ENCODE measurements at places on chromosomes 16 and 17. TPM values are rescaled to one million over a fixed set of nuclear protein-coding genes. Genes with fewer than 3 reads are reported as not detected.

NOD2 gene
- not detected for polyA plus RNA-seq

ZP2 gene
- polyA plus RNA-seq: not detected

LDHD gene
- 0.60 TPM for polyA plus RNA-seq

UTS2R gene
- polyA plus RNA-seq: not detected

AIPL1 gene
- not detected for polyA plus RNA-seq

PSMC5 gene
- 149 TPM for polyA plus RNA-seq

SBK1 gene
- not detected for polyA plus RNA-seq

CORO6 gene
- 8.0 TPM for polyA plus RNA-seq

ANKRD40CL gene
- polyA plus RNA-seq: not detected

TBC1D3H gene
- polyA plus RNA-seq: not detected

C17orf50 gene
- not detected for polyA plus RNA-seq

TPSG1 gene
- not detected for polyA plus RNA-seq

PRKCB gene
- polyA plus RNA-seq: not detected

GUCY2D gene
- 0.01 TPM for polyA plus RNA-seq

KRTAP9-4 gene
- polyA plus RNA-seq: not detected

SPATA32 gene
- not detected for polyA plus RNA-seq

HOXB4 gene
- polyA plus RNA-seq: not detected

TPSAB1 gene
- not detected for polyA plus RNA-seq

USP32 gene
- 38.4 TPM for polyA plus RNA-seq

TOP2A gene
- 31.8 TPM for polyA plus RNA-seq

QRICH2 gene
- 3.4 TPM for polyA plus RNA-seq

TMEM219 gene
- polyA plus RNA-seq: 146 TPM

NUDT16L1 gene
- 17.4 TPM for polyA plus RNA-seq

ZNF629 gene
- polyA plus RNA-seq: 4.6 TPM

C17orf67 gene
- 0.50 TPM for polyA plus RNA-seq

NOXO1 gene
- not detected for polyA plus RNA-seq

RASL10B gene
- 3.2 TPM for polyA plus RNA-seq

SEZ6L2 gene
- polyA plus RNA-seq: 19.3 TPM

KCNJ18 gene
- polyA plus RNA-seq: not detected

OR2C1 gene
- 0.17 TPM for polyA plus RNA-seq

MAP1LC3B gene
- 50.7 TPM for polyA plus RNA-seq

PTGES3L gene
- polyA plus RNA-seq: 3.3 TPM

CACNA1H gene
- polyA plus RNA-seq: 0.37 TPM

MARVELD3 gene
- polyA plus RNA-seq: not detected

ARL5C gene
- polyA plus RNA-seq: not detected

CDRT4 gene
- 5.9 TPM for polyA plus RNA-seq

ITGA2B gene
- 0.11 TPM for polyA plus RNA-seq

SSTR5 gene
- not detected for polyA plus RNA-seq

OR1F1 gene
- polyA plus RNA-seq: 0.64 TPM
